ENCODE measurements at places on chromosomes 5 and 9.

GRCh38 chr9:113274474-113275156 lies 757 bp downstream of the CDC26 start:
- DNase-seq = no peak

DNA sequence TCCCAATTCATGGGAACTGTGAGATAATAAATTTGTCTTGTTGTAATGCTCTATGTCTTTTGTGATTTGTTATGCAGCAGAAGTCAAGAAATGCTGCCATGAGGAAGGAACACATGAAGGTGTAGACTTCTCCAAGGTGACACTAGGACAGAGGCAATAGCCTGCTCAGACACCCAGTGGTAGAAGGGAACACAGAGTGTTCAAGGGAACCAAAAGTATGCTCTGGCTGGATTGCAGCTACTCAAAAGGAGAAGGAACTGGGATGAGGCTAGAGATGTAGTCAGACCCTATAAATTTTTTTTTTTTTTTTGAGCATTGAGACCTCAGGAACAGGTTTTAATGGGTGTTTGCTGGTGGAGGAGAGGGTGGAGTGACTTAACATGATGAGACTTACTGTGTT lies 232.5 kb downstream of the PARP8 start:
- DNase-seq = no peak

DNA sequence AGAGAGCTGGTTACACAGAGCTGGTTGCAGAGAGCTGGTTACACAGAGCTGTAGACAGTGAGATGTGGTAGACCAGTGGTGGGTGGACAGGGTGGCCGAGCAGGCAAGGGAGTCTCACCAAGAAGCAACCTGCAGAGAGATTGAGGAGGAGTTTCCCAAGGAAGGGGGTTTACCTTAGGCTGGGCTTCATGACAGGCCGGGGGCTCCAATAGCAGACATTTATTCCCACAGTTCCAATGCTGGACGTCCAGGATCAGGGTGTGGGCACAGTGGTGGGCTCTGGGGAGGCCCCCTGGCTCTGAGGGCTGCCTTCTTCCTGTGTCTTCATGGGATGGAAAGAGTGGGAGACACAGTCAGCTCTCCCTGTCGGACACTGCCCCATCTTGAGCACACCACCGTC lies 386.9 kb upstream of the IRX4 start:
- no peak for DNase-seq

GRCh38 chr5:162684145-162684544 lies 616.6 kb downstream of the GABRG2 start:
- DNase-seq = no peak

GRCh38 chr9:68949271-68950000 lies 64.5 kb downstream of the PRKACG start:
- peak; percentile 42 for DNase-seq

DNA sequence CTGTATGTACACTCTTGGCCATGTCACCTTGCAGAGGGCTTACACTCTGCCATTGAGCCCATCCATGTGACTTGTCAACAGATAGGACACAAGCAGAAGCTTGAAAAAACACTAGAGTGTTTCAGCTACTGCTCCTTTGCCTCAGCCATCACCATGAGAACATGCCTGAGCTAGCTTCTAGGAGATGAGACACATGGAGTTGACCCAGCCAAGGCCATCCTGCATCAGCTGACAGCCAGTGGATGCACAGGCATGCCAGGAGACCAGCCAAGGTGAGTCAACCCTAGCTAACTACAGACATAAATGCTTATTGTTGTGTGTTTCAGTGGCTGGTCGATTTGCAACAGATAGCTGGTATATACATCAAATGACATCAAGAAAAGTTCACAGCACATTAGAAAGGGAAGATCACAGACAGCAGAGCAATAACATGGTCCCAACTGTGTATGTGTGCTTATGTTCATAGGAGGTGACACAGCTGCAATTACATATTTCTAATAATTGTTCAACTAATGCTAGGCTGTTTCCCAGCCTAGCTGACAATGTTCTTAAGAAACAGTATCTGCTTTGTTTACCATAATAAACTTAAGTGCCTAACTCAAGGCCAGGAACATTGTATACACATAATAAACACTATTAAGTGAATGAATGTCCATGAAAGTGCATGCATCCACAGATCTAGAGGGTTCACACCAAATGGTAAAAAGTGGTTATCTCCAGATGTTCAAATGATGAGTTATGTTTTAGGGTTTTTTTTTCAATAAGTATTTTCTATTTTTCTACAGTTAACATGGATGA lies 105.7 kb downstream of the SPOCK1 start:
- DNase-seq = no peak

DNA sequence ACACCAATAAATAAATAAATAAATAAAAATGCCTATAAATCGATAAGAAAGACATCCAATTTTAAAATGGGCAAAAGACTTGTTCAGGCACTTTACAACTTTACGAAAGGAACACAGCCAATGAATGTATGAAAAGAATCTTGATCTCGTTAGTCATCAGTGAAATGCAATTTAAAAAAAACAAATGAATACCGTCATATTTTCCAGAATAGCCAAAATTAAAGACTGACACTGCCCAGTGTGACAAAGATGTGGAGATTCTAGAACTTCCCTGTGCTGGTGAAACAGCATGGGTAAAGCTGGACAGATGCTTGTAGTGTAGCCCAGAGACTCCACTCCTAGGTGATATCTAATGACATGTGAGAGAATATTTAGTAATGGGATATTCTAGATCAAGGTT lies 127.1 kb downstream of the GOLPH3 start:
- DNase-seq = no peak

GRCh38 chr5:51416149-51416548 lies 32.9 kb downstream of the ISL1 start:
- no peak for DNase-seq

DNA sequence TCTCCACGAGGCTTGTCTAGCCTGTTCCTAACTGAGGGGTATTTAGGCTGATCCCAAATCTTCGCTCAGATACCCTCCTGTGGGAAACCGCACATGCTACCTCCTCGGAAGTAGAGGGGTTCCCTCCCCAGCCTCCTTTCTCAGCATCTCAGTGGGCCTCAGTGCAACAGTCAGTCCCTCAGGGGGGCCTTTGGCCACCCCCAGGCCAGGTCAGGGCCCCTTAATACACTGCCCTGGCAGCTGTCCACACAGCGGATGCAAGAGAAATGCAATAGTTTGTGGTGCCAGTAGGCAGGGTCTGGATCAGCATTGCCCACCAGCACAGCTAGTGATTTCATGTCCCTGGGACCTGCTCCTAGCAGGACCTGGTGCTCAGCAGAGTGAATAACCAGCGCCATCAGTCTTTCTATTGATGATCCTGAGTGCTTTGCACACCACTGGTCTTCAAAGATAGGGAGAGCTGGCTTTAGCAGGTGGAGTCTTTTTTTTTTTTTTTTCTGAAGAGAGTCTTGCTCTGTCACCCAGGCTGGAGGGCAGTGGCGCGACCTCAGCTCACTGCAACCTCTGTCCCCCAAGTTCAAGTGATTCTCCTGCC lies 7.5 kb downstream of the PLPP7 start:
- no peak for DNase-seq

DNA sequence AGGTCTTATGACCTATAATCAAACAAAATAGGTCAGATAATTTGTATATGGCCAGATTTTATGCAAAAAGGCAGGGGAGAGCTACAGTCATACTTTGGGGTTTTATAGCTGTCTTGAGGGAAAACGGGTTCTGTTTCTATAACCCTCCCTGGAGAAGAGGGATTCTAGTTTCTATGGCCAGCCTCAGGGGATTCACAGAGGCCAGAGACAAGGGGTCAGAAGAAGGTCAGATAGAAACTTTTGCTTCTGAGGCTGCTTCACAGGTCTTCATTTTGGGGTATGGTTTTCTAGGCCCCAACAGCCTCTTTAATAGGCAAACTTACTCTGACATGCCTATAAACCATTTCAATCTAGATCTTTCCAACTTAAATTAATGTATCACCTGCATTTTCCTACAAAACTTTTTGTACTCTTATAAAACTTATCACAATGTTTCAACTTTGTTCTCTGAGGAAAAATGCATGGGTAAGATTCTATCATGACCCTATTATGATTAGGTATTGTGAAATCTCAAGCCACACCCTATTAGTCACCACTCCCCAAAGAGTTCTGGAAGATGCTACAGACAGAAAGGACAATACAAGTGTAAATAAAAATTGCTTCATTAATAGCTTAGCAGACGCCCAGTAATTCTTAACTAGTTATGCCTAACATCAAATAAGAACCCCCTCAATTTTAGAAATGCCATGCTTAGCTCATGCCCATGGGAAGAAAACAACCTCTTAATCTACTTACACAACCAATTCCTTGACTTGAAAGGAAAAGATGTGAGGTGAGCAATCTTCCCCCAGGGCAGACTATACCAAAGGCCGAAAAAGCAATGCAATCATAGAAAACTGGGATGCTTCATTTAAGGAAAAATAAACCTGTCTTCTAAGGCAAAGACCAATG lies 396.6 kb downstream of the TLR4 start:
- no peak for DNase-seq

DNA sequence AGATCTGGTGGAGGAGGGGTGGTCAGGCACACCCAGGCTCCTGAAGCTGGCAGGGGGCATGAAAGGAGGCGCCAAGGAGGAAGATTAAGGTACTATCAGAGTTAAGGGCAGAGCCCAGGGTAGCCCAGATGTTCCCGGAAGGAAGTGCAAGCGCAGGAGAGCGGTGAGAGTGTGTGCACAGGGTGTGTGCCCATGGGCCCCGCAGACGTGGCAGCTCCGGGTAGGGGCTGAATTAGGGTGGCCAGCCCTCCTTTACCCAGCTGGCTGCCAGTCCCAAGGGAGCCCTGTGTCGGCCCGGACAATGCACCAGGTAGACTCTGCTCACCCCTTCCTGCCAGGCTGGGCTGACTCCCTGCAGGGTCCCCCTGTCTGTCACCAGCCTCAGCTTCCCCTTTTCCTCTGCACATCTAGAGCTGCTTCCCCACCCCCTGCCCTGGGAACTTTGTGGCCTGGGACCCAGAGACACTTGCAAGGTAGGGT lies at the start of gene SMIM33:
Gene SMIM33, plus strand, starts transcription at position 184 of the 480 bp plus-strand sequence. Its CDS starts 118 bp downstream, at position 302.
- no peak for DNase-seq

- DNase-seq = no peak
These were observed 19.4 kb upstream of the KCNIP1 start for GRCh38 chr5:170484459-170484831.

DNA sequence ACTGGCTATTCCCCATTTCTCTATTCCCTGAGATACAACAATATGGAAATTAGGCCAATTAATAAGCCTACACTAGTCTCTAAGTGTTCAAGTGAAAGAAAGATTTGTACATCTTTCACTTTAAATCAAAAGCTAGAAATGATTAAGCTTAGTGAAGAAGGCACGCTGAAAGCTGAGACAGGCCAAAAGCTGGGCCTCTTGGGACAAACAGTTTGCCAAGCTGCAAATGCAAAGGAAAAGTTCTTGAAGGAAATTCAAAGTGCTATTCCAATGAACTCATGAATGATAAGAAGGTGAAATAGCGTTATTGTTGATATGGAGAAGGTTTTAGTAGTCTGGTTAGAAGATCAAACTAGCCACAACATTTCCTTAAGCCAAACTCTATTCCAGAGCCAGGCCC lies 256.2 kb downstream of the ZSWIM6 start:
- DNase-seq = no peak

DNA sequence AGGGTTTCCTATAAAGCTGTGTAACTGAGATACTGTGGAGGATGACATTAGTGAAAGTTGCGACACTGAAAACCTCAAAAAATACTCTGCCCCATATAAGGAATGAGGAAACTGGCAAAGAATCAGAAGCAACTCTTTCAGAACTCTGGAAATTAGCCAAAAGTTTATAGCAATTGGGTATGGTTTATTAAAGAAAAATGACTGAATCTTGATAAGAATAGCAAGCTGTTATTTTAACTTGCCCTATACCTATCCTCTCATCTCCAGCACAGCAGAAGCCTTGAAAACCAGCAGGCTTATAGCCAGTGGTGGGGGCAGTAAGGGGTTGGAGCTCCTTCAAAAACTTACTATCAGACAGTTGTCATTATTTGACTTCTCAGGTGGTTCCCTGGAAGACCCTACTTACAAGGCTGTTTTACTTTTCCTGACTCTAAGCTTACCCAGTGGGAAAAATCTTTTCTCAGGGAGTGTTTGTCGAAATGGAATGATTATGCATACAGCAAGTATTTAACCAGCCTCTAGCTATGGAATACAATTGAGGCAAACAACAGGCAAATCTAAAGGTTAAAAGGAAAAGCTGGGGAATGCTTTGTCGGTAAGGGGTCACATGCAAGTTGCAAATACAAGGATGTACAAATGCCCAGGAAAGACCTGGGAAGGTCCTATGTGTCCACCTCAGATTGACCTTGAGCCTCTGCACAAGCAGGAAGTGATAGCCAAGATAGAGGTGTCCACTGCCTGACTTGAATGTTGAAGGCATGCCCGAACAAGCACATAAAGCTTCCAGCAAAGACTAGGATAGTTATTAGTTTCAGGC lies 21.0 kb upstream of the FAM151B start:
- no peak for DNase-seq

GRCh38 chr9:93184432-93185265 lies 710 bp downstream of the WNK2 start:
- no peak for DNase-seq

DNA sequence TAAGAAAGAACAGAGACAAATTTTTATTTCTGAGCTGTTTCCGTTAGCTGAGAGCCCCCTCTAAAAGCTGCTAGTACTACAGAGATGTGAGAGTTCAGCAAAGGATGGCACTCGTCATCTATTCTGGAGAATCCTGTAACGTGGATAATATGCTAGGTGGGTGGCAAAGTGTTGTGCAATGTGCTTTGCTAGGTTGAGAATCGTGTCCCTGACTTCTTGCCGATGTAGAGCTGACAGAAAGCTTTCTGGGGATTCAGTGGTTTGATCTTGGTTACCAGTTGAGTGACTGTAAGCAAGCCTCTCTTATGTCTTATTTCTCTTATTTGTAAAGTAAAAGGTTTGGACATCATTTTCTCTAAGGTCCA lies 298.3 kb upstream of the ACTBL2 start:
- no peak for DNase-seq

DNA sequence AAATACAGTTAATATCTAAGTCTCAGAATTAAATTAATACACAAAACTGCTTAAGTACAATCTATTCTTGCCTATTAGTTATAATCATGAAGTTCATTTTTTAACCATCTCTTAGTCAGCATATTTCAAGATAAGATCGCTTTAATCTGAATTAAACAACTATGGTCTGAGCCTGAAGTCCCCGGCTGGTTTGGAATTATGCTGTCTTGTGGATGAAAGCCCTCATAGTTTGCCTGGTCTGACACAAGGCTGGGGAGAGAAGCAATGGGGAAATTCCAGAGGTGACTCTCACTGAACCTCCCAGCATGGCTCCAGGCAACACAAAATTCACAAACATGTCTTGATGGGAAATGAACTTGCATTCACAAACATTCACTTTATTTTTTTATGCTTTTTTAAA lies 28.0 kb upstream of the GRAMD2B start:
- peak; percentile 20 for DNase-seq
